ENCODE measurements at places on chromosomes 11 and 22. TPM values are rescaled to one million over a fixed set of nuclear protein-coding genes. Genes with fewer than 3 reads are reported as not detected.

ARHGAP42 gene
- not detected for total RNA-seq

CRYAB gene
- not detected for total RNA-seq

TMEM151A gene
- total RNA-seq = not detected

CDC42BPG gene
- total RNA-seq = 0.39 TPM

CCDC188 gene
- not detected for total RNA-seq

GSTT2 gene
- not detected for total RNA-seq

CDKN1C gene
- 0.21 TPM for total RNA-seq

OR4C3 gene
- not detected for total RNA-seq

TRIM66 gene
- total RNA-seq = 18.3 TPM

A4GALT gene
- not detected for total RNA-seq

RIC8A gene
- 104 TPM for total RNA-seq

OR51I1 gene
- not detected for total RNA-seq

GAB4 gene
- not detected for total RNA-seq
